Suprapubic skin (tissue), 4 donors: ENCODE measurements at places on chromosomes 2 and 18.

GRCh38 chr2:176398243-176399073, 129.2 kb downstream of the MTX2 start:
- no peak for DNase-seq

DNA sequence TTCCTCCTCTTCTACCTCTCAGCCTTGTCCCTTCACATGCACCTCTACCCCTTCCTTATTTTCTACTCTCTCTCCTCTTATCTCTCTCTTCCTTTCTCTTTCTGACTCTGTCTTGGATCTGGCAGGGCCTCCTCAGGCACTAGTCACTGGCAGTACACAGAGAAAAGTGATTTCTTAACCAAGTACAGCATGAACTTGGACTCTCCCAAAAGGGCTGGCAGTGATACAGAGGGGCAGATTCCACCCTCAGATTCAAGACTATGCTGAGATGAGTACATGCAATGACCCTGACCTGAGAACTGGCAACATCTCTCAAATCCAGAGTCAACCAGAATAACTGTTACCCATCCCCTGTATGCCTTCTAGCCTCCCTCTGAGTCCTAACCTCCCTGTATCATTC, 4.3 kb downstream of the AOX1 start:
- peak; percentile 88 for DNase-seq

- no peak for DNase-seq
Measured at GRCh38 chr18:35524226-35524625, 26.5 kb upstream of the INO80C start.

DNA sequence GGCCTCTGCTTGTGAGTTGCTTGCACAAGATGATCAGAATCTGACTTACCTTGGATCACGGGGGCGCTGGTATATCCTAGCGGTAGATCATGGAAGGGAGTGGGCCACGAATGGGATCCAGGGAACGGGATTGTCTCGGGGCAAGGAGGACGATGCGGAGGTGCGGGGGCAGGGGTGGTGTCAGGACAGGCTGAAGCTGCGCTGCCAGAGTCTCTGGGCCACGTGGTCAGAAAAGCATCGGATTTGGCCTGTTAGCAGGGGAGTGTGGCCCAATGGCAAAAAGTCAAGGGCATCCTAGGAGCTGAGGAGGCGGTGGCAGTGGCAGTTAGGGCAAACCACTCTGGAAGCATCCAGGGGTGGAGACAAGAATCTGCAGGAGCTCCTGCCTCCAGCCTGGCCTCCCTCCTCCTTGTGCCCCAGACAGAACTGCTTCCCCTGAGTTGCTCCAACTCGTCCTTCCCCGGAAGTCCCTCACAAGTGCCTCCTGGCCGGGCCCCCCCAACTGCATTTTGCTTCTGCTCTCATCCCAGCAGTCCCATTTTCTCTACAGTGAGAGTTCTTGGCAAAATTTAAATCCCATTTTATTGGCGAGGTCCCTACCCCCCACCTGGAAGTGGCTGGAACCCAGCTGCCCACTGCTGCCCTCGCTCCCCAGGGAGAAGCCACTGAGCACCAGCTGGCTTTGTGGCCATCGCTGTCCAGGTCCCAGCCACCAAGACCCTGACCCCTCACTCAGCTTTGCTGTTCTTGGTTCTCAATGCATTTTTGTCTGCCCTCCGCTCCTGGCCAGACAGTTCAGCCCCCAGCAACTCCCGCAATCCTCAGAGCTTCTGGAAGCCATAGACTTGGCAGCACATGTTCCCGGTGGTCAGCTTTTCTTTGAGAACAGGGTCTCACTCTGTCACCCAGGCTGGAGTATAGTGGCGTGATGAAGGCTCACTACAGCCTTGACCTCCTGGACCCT, 5.6 kb upstream of the CCDC74B start:
- DNase-seq, result peak; percentile 71
